ENCODE measurements at places on chromosomes 3 and 15. TPM values are rescaled to one million over a fixed set of nuclear protein-coding genes. Genes with fewer than 3 reads are reported as not detected.

GRCh38 chr3:111669926-111670630, 74.9 kb upstream of the ZBED2 start:
- DNase-seq: no peak
- H3K36me3 ChIP-seq: no peaks in the 10 kb centered on the region
- no peak overlapping the region for H3K27ac ChIP-seq
- peaks cover 33% of the 10 kb centered on the region for H3K4me1 ChIP-seq
- no peak overlapping the region for H3K4me3 ChIP-seq
- no peaks in the 10 kb centered on the region for H3K27me3 ChIP-seq

DNA sequence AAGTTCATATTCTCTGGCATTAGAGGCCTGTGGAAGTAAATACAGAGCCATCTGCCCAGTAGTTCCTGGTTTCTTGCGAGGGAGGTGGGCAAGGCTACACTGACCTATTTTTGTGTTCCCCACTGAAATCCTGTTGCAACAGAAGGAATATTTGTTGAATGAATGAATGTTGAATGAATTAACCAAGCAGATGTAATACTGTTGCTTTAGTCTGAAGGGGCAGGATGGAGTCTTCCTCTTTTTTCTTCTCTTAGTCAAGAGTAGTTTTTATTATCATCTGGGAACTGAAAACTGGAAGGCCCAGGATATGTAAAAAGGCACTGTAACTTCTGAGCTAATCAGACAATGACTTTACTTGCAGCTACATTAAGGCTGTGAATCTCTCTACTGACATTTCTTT, 17.1 kb downstream of the BLOC1S6 start:
- no peaks in the 10 kb centered on the region for H3K27me3 ChIP-seq
- H3K4me3 ChIP-seq: no peak overlapping the region
- H3K27ac ChIP-seq: no peak overlapping the region
- DNase-seq: no peak
- peaks cover 39% of the 10 kb centered on the region for H3K36me3 ChIP-seq

DNA sequence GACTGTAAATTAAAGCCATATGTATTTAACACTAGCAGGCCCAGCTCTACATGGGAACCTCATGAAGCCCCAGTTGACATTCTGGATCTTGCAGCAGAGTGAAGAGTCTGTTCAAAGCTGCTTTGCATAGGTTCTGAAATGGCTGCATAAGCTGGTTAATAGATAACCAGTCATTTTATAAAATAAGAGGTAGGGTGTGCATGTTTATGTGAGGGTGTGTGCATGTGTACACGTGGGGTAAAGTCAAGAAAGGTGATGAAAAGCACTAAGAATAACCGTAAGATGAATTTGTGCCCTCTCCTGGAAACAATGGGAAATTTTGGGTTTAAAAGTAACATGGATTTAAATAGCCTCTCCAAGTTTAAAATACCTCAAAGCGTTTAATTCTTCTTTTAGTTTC, 33.0 kb downstream of the PAQR9 start:
- H3K36me3 ChIP-seq: no peaks in the 10 kb centered on the region
- DNase-seq: no peak
- no peaks in the 10 kb centered on the region for H3K27me3 ChIP-seq

- no peak overlapping the region for H3K27ac ChIP-seq
- DNase-seq: no peak
- no peaks in the 10 kb centered on the region for H3K27me3 ChIP-seq
- H3K4me3 ChIP-seq: no peak overlapping the region
- H3K36me3 ChIP-seq: no peaks in the 10 kb centered on the region
- peaks cover 20% of the 10 kb centered on the region for H3K4me1 ChIP-seq
Measured at GRCh38 chr3:172161133-172161789, 121.9 kb downstream of the FNDC3B start.

DNA sequence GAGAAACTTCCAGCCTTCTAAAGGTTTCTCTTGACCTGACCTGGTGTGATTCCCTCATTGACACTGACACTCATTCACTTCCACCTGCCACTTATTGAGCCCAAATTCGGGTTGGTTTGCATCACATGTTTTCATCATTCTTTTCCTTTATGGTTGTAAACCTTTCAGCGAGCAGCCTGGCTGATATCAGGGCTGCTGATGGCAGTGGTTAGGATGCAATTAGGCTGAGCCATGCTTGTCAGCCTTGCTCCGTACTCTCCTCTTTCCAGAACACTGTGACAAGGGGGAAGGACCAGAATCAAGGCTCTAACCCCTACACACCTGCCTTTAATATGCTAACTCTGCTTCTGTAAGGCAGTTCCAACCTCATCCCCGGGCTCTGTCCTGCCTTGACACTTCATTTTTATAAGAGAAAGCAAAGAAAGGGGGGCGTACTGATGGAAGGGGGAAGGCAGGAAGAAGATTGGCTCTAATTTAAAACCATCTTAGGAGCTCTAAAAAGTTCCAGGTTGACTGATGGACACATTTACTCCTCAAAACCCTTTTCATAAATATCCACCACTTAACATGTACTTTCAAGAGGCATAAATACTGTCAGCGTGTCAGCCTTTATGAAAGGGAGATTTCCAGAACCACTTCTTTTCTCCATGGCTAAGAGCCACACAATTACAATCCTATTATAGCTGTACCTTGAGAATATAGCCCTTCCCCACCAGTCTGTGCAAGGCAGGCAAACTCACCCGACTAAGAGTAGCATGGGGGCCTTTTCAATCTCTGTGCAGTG, 5.7 kb downstream of the NMNAT3 start:
- DNase-seq: no peak
- no peaks in the 10 kb centered on the region for H3K27me3 ChIP-seq
- H3K4me3 ChIP-seq: no peak overlapping the region
- no peaks in the 10 kb centered on the region for H3K36me3 ChIP-seq

DNA sequence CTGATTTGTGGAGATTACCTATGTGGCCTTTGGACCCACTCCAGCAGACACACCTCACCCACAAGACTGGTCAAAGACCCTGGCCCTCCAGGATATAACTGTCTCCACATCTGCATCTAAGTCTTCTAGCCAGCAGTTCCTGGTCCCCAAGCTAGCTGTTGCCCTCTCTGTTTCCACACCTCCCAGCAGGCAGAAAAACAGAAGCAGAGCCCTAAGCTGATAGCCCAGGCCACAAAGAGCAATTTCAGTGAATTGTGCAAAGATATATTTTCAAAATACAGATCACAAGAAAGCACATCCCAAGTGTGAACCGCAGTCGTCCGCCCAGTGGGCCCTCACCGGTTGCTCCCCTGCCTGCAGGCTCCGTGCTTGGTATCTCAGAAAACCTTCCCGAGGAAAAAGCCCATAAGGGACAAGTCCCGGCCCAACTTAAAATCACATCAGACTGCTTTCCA, 2.6 kb downstream of the TNIK start:
- H3K27ac ChIP-seq: no peak overlapping the region
- peaks cover 49% of the 10 kb centered on the region for H3K4me1 ChIP-seq
- no peak overlapping the region for H3K4me3 ChIP-seq
- no peaks in the 10 kb centered on the region for H3K27me3 ChIP-seq
- DNase-seq: no peak

DNA sequence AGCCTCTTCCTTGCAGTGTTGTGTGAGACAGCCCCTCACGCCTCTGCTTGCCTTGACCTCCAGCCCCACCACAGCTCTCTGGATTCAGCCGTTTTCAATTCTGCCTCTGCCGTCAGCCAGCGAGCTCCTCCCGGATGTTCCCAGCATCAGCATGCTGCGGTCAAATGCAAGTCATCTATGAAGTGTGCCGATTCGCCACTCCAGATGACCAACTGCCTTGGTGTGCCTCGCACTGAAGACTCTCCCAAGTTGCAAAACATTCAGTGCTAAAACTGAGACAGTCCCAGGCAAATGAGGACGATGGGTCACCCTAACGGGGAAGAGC, 30.6 kb upstream of the RASA2 start:
- H3K36me3 ChIP-seq: no peaks in the 10 kb centered on the region
- H3K4me1 ChIP-seq: peaks cover 8% of the 10 kb centered on the region
- H3K27me3 ChIP-seq: no peaks in the 10 kb centered on the region
- no peak overlapping the region for H3K4me3 ChIP-seq
- peak overlapping the region; percentile 0 for H3K27ac ChIP-seq

DNA sequence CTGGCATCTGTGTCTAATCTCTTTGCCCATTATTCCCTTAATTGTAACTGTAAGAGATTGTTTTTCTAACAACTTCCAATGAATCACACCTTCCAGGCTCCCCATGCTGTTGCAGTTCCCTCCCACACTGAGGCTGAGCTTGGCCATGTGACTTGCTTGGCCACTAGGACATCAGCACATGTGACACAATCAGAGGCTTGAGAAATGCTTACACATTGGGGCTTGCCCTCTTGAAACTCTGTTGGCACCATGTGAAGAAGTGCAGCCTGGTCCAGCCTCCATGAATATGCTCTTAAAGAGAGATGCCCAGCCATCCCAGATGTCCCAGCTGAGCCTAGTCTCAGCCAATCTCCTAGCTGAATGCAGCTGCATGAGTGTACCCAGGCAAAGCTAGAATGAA, 326.8 kb upstream of the SOX2 start:
- no peak overlapping the region for H3K4me3 ChIP-seq
- no peak for DNase-seq
- H3K27me3 ChIP-seq: no peaks in the 10 kb centered on the region
- H3K36me3 ChIP-seq: no peaks in the 10 kb centered on the region

- H3K27ac ChIP-seq: no peak within 1 kb of the TSS
- H3K4me1 ChIP-seq: peaks cover 15% of the 10 kb centered on the region
- H3K36me3 ChIP-seq: no peaks in the 10 kb centered on the region
- DNase-seq: no peak
Measured at GRCh38 chr3:27721717-27722564, at the start of gene EOMES. Gene EOMES (minus strand): TSS chr3:27722323. CDS start chr3:27722294, 29 bp downstream.

DNA sequence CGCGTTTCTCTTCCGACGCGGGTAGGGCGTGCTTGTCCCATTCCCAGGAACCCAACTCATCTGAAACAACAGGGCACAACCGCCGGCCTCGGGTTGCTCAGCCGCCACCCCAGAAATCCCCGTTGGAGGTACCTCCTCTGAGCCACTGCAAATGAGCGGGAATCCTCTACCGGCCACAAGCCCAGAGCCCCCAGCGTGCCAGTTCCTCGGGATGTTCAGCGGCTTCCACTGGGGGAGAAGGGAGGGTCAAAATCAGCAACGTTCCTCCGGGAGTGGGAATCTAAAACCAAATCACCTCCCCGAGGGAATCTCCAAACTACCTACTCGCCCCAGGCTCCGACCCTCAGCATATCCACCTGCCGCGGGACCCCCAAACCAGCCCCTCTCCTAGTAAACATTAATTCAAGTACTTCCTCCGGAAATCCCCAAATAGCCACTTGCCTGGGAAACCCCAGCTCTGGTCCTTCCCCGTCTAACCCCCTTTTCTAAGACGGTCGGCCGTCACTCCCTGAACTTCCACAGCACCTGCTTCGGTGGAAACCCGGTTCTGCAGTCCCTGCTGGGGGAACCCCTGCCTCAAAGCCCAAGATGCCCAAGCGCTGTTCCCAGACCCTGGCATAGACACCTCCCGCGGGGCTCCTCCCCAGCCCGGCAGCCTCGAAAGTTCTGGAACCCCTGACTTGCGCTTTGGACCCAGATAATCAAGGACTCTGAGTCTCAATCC, 887 bp downstream of the OXTR start:
- peaks cover 48% of the 10 kb centered on the region for H3K27me3 ChIP-seq
- no peak overlapping the region for H3K27ac ChIP-seq
- H3K4me3 ChIP-seq: no peak overlapping the region
- H3K4me1 ChIP-seq: peaks cover 8% of the 10 kb centered on the region

Gene TPRG1
- 0.52 TPM for polyA plus RNA-seq

Gene TAGLN3
- polyA plus RNA-seq: 2.6 TPM

Gene ROPN1B
- polyA plus RNA-seq: 1.2 TPM

DNA sequence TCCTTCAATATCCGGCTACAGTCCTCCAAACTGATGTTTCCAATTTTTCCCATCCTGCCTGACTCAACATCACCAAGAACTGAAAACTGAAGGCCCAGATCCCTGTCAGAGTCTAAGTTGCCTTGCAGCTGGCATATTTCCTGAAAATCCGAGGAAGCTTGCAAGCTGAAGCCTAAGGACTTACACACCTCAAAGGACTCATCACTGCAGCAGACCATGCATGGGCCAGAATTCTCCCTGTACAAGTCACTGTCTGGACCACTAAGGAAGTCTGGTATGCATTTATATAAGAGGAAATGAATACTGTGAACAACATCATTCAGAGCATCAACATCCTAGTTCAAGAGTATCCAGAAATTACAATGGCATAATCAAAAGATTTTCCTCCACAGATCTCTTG, 548.8 kb upstream of the MDFIC2 start:
- no peaks in the 10 kb centered on the region for H3K4me1 ChIP-seq
- no peaks in the 10 kb centered on the region for H3K27me3 ChIP-seq
- peak overlapping the region; percentile 40 for H3K27ac ChIP-seq
- no peak overlapping the region for H3K4me3 ChIP-seq
- DNase-seq: no peak

Gene RASSF1
- 27.5 TPM for polyA plus RNA-seq

Gene CA12
- polyA plus RNA-seq: 3.2 TPM

Gene FHIT
- 8.5 TPM for polyA plus RNA-seq

Gene DNASE1L3
- polyA plus RNA-seq: 1.0 TPM

GRCh38 chr3:88618021-88618645, 468.4 kb downstream of the C3orf38 start:
- DNase-seq: no peak
- no peaks in the 10 kb centered on the region for H3K4me1 ChIP-seq
- no peak overlapping the region for H3K27ac ChIP-seq
- H3K4me3 ChIP-seq: no peak overlapping the region

Gene SIDT1
- polyA plus RNA-seq: 1.9 TPM

- no peaks in the 10 kb centered on the region for H3K36me3 ChIP-seq
- H3K4me3 ChIP-seq: no peak overlapping the region
- peak; percentile 88 for DNase-seq
Measured at GRCh38 chr3:69784954-69785514, 45.8 kb downstream of the MITF start.

Gene DISP2
- 0.61 TPM for polyA plus RNA-seq

DNA sequence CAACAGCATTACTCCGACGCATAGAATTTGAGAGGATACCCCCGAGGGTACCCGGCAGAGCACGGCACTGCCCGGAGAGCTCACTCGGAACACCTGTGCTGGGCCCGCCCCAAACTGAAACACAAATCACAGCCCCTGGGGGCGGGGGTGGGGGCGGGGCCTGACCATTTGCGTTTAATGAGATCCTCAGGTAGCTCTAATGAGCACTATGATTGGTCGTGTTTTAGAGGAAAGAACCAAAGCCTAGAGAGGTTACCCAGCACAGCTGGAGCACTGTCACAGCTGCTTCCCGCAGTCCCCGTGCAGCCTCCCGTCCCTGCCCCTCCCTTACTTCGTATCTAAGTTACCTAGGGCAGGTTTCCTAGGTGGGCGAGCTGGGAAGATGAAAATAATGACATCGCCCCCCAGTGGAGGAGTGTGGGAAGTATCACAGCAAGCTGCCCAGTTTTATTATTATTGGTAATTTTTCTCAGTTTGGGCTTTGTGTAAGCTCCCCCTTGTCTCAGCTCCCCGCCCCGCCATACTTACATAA, 187.1 kb downstream of the PDE8A start:
- peaks cover 21% of the 10 kb centered on the region for H3K27me3 ChIP-seq
- H3K27ac ChIP-seq: no peak overlapping the region
- H3K4me3 ChIP-seq: peak overlapping the region; percentile 18
- H3K36me3 ChIP-seq: no peaks in the 10 kb centered on the region
- H3K4me1 ChIP-seq: peaks cover 4% of the 10 kb centered on the region
- peak; percentile 44 for DNase-seq

Gene FAM81A
- 2.5 TPM for polyA plus RNA-seq

Gene SERPINI2
- polyA plus RNA-seq: 1.9 TPM

All from left lung (tissue), 14 donors.